Bladder microvascular endothelial cell (primary cell): ENCODE measurements at places on chromosomes 2 and 18. TPM values are rescaled to one million over a fixed set of nuclear protein-coding genes. Genes with fewer than 3 reads are reported as not detected.

The IL1A gene
- 0.13 and 0.32 TPM in 2 replicates for total RNA-seq

The LOXHD1 gene
- total RNA-seq, result 0.06 and 0.16 TPM in 2 replicates

The HOXD9 gene
- total RNA-seq, result 6.8 and 10.7 TPM in 2 replicates

The KANSL3 gene
- total RNA-seq, result 14.7 and 29.1 TPM in 2 replicates

The THADA gene
- total RNA-seq, result 16.2 and 44.9 TPM in 2 replicates

The IL36G gene
- not detected in 2 replicates for total RNA-seq

The GALNT5 gene
- under 0.01 and 0.06 TPM in 2 replicates for total RNA-seq

The REG1B gene
- not detected in 2 replicates for total RNA-seq

The C1D gene
- 7.7 and 10.8 TPM in 2 replicates for total RNA-seq

The PTCD3 gene
- total RNA-seq, result 46.0 and 105 TPM in 2 replicates

The ANKRD30BL gene
- under 0.01 TPM in 1 of 2 replicates, not detected in the other for total RNA-seq

The C2orf74 gene
- total RNA-seq, result 6.3 and 11.8 TPM in 2 replicates

The DSC2 gene
- 0.13 and 0.49 TPM in 2 replicates for total RNA-seq

The SLC8A1 gene
- total RNA-seq, result 0.94 and 1.9 TPM in 2 replicates

The DPP4 gene
- 16.4 and 26.9 TPM in 2 replicates for total RNA-seq

The ZNF512 gene
- total RNA-seq, result 11.2 and 26.9 TPM in 2 replicates

The LRRFIP1 gene
- 134 and 166 TPM in 2 replicates for total RNA-seq

The CTNNA2 gene
- not detected in 2 replicates for total RNA-seq

The RAB27B gene
- total RNA-seq, result under 0.01 TPM in 1 of 2 replicates, not detected in the other

The C2orf80 gene
- total RNA-seq, result not detected in 2 replicates

The LRRC30 gene
- not detected in 2 replicates for total RNA-seq

The CCDC85A gene
- total RNA-seq, result 10.3 and 20.9 TPM in 2 replicates

The IWS1 gene
- total RNA-seq, result 29.1 and 49.3 TPM in 2 replicates

The ADNP2 gene
- total RNA-seq, result 8.3 and 13.6 TPM in 2 replicates

The GKN2 gene
- total RNA-seq, result not detected in 2 replicates

The INPP5D gene
- total RNA-seq, result 15.9 and 37.7 TPM in 2 replicates

The HRH4 gene
- not detected in 2 replicates for total RNA-seq
